Activated CD4-positive, alpha-beta T cell treated with anti-CD3 and anti-CD28 coated beads for 4 hours (primary cell): ENCODE measurements at places on chromosomes 5 and 9.

- DNase-seq = no peak
Observed at GRCh38 chr9:27367921-27368315, 71.0 kb upstream of the EQTN start.

DNA sequence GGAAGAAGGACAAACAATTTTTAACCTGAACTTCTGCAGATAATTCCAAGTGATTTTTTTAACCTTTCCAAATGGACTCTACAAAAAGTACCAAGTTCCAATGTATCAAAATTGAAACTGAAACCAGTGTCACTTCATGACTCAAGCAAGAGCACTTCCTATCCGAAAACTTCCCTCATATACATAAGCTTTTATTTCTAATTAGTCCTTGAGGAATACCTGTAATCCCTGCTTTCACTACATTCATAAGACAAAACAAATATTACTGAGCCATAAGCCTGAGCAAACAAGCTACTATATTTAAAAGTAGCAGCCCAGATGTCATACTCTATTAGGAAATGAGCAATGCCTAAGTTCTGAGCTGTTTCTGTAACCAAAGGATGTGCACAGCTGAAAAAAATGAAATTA is 224.4 kb downstream of the EBF1 start:
- no peak for DNase-seq

DNA sequence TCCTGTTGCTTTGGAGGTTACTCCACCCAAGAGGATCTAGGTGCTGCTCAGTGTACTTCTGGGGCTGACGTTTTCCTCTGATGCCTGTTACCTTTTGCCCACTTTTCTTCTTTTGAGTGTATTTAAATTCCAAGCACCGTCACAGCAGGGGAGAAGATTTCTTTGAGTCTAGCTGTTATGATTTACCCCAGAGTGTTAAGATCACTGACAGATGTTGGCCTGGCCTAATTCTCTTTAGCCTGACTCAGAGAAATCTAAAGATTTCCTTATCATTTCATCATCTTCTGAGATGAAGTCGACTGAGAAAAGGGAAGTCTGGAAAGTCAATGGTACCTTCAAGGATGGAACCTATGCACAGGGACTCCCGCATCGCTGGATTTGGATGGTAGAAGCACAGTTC is 191.5 kb downstream of the FBXL7 start:
- DNase-seq = no peak

DNA sequence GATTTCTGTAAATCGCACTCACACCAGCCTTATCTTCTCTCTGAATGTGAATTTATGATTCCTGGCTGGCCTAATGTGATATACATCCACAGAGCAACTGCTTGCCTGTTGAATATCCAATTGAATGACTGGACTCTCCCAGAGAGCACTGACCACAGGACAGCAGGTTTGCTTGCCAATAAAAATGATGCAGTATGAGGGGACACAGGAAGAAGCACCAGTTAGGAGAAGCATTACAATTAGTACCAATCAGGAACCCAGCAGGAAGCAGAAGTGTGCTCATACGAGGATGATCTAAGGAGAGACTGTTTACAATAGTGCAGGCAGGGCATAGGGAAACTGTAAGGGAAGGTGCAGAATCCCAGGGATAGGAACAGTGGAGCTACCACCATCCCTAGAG is 127.2 kb upstream of the ZNF366 start:
- DNase-seq = no peak

DNA sequence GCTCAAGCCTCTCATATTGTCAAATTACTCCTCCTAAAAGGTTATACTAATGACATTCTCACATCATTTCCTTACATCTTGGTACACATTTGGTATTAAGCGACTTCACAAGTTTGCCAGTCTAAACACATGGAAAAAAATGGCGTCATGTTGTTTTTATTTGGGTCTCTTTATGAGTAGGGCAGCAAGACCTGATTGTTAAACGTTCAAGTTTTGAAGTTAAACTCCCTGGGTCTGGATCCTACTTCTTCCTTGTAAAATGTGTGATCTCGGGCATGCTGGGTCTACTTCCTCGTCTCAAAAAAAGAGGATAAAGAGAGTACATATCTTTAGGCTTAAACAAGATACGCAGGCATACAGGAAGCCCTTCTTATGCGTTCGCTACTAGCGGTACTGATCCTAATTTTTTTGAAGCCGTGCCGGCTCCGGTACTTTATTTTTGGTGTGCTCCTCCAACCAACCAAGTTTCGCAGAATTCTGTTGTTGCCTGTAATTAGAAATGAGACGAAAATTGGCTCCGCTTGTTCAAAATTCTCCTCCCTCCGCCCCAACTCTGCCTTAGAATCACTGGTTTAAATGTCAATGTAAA is 596 bp upstream of the CDC37L1 start:
- no peak for DNase-seq

DNA sequence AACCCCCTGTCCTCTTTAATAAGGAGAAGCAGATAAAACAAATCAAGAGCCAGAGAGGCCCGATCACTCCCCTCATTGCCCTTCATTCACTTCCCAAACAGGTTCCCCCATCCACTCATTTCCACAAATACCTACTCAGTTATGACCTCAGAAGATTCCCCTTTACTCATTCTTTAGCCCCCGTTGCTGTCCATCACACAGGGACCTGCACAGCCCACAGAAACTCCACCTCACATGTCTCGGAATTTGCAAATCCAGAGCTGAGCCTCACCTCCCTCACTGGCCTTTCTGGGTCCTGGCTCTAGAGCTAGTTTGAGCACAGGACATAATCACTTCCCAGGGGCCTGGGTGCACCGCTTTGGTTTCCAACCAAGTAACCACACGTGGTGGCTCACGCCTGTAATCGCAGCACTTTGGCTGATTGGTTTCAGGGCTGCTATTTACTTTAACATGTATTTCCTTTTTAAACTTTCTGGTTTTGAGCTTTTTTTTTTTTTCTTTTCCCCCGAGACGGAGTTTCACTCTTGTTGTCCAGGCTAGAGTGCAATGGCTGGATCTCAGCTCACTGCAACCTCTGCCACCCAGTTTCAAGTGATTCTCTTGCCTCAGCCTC is 17.8 kb downstream of the ATP6V0E1 start:
- no peak for DNase-seq

DNA sequence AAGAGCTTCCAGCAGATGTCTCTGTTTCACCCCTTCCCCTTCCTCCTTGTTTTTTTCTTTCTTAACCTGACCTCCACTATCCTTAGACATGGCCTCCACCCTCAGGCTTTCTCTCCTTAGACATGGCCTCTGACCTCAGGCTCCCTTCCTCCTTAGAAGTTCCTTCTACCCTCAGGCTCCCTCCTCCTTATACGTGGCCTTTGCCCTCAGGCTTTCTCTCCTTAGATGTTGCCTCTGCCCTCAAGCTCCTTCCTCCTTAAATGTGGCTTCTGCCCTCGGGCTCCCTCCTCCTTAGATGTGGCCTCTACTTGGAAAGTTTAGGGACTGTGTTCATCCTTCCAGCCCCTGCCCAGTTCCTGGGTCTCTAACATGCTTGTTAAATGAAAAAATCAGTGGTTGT is 180.4 kb upstream of the S1PR3 start:
- DNase-seq = no peak

- DNase-seq = no peak
Observed at GRCh38 chr5:55451976-55452375, 82.8 kb downstream of the PLPP1 start.

GRCh38 chr5:141945511-141946051 is 12.4 kb downstream of the PCDH12 start:
- no peak for DNase-seq

GRCh38 chr9:134342746-134343115 is 16.5 kb downstream of the RXRA start:
- no peak for DNase-seq

- no peak for DNase-seq
Observed at GRCh38 chr9:134536101-134536900, 105.3 kb upstream of the COL5A1 start.

DNA sequence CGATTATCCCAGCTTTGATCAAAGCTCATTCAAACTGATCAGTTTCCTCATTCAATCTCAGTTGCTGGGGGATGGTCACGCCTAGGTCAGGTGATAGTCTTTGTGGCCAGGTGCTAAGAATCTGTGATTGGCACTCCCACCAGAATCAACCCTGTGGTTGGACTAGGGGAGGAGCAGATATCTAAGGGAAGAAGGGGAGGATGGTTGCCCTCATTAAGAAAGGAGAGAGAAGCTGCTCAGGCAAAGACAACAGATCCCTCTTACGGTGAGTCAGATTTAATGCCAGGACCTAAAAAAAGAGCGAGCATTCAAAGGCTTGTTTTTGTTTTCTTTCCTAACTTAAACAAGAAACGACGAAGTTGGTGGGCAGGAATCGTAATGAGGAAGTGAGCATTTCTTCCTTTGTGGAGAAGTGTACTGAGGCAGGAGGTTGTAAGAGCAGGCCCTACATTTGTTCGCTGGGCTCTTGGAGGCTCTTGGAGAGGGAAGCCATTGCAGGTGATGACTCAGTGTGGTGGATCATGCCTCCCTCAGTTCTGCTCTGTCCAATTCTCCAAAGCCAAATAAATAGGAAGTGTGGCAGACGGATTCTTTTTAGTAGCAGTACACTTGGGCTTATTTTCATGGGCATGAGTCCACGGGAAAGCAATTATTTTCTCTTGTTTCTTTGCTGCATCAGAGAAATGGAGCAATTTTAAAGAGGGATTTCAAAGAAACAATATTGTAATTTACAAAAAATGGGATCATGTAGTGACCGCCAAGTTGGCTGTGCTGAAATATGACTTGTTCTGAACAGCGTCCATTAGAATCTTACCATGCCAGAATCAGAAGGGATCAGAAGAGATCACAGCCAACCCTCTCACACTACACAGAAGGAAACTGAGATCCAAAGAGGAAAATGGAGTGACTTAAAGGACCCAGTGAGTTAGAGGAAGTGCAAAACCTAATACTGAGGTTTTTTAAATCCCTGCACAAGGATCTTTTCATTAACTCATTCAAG is 18.7 kb upstream of the TGFBR1 start:
- DNase-seq = no peak

DNA sequence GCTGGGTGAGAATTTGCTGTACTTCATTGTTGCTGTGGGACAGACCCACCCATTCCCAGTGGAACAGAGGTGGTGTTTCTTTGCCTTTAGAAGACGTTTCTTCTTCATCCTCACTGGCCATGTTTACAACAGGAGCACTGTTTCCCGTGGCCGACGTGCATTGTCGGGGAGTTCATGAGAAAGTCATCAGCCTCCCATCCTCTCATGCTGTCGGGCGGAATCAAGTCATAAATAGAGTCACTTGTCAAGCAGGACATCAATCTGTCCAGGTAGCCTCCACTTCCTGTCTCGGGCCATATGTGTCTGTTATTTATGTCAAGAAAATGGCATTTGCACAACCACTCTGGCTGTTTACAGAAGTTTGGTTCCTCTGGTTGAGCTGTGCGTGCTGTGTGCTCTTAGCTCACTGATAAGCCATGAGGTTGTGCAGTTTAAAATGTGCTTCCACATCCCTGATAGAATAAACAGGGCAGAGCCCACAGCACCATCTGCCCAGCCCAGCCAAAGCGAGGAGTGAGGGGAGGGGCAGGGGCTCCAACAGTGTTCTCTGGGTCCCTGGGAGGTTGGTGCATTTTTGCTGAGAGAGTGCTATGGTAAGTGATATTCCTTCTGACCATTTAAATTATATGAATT is 401.9 kb upstream of the IRX2 start:
- no peak for DNase-seq

- DNase-seq = no peak
Observed at GRCh38 chr5:175377816-175378215, 66.2 kb downstream of the DRD1 start.

- DNase-seq = no peak
Observed at GRCh38 chr5:12169536-12169935, 265.3 kb upstream of the CTNND2 start.

DNA sequence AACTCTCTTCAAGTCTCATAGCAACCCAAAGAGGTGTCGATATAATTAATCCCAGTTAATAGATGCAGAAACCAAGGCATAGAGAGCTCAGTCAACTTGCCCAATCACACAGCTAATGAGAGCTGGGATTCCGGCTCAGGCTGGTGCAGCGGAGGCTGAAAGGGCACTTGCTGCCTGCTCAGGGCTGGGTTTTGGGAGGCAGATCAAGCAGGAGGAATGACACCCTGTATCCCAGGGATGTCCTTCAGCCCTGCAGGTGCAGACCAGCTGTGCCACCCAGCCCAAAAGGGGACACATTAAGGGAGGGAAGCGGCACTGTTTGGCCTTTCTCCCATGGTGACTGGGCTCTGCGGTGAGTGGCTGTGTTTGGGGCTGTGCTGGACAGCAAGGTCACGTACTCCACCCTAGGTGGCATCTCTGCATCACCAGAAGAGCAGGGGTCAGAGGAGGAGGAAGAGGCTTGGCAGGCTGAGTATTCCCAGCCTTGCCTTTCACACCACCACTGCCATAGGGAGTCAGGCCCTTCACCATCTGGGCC is 124.1 kb downstream of the MVB12B start:
- no peak for DNase-seq

- no peak for DNase-seq
Observed at GRCh38 chr9:98808411-98808815, 943 bp downstream of the GALNT12 start.

DNA sequence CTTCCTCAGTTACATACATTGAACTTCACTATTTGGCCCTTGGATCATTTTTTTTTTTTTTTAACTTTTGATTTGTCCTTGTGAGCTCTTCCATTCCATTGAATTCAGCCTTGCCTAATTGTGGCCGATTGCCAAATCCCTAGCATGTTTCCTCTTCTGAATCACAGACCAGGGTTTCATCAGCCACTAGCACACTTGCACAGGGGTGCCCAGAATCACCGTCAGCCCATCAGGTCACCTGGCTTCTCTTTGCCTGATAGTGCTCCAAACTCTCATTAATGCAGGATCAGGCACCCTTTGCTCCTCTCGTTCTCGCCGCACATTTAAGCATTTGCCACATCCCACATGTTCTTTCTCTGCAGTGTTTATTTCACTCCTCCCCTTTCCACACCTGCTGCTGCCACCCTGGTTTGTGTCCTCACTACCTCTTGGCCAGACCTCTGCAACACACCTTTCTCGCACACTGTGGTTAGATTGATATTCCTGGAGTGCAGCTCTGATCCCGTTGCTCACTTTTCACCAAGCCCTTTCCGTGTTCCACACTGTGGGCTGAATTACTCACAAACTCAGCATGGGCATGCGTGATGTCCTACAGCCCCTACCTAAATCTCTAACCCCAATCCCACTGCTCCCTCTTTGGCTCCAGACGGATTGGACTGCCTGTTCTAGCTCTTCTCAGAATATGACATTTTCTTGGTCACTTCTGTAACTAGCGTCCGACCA is 9.8 kb downstream of the PIK3R1 start:
- no peak for DNase-seq
